Stimulated activated CD4-positive, alpha-beta T cell treated with anti-CD3 and anti-CD28 coated beads, Interleukin-4, amount 100 ng/mL, for 48 hours (primary cell): ENCODE measurements at places on chromosomes 13 and 19.
A peak's percentile ranks its signal among the peaks of the same experiment; 100 is the strongest.

GRCh38 chr19:35882114-35882832 lies 13.9 kb downstream of the APLP1 start:
- no peak for DNase-seq

GRCh38 chr19:3813473-3814392 lies 27.6 kb upstream of the MATK start:
- DNase-seq: no peak

GRCh38 chr13:36973621-36974295 lies 25.4 kb downstream of the ALG5 start:
- no peak for DNase-seq

DNA sequence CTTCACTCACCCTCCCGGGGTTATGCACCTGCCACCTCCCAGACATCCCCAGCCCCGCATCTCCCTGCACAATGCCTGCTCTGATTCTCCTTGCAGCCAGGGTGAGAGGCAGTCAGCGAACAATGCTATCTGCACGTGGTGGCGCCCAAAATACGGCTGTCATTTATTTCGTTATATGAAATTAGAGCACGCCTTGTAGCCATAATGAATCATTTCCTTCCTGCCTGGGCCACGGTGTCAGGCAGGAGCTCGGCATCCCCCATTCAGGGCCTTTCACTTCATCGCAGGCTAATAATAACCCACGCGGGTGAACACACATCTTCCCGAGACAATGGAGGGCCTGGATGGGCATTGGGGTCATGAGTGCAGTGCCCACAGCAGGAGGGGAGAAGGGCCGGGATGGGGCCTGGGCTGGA lies 143.8 kb upstream of the ZNF507 start:
- no peak for DNase-seq

DNA sequence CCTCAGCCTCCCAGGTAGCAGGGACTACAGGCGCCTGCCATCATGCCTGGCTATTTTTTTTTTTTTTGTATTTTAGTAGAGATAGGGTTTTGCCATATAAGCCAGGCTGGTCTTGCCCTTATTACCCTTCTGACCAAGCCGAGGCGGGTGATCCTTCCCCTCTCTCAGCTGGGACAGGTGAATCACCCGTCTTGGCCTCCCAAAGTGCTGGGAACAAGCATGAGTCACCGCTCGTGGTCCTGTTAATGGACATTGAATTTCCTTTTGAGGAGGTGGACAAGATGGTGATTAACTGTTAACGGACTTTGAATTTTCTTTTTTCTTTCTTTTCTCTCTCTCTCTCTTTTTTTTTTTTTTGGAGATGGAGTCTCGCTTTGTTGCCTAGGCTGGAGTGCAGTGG lies 10.6 kb downstream of the CD70 start:
- DNase-seq: no peak

DNA sequence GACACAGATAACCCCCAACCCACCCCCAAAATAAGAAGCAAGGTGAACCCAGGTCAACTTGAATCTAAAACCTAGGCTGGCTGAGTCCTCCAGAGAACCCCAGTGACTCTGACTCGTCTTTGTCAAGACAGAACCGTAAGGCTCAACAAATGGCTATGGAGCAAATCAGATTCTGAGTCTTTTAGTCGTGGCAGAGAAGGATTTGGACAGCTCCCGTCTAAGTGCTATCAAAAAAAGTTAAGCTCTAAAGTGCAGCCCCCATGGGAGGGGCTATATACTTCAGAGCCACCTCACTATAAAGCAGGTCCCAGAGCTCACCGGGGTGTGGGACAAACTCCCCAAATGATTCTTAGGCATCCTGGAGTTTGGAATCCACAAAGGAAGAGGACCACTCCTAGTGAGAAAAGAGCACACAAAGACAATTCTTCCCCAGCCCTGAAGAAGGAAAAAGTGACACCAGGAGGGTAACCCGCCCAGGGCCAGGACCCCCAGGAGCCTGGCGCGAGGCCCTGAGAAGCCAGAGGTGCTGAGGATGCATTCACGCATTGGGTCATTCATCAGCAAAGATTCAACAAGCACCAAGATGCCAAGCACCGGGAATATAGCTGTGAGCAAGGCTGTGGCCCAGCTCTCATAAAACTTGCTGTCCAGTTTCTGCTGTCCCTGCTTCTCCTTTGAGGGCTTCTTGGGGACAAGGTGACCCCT lies 25.4 kb upstream of the C13orf42 start:
- no peak for DNase-seq

GRCh38 chr13:90719461-90719860 lies 628.0 kb upstream of the MIR17HG start:
- DNase-seq: no peak

GRCh38 chr13:101579281-101579802 lies 126.9 kb downstream of the ITGBL1 start:
- no peak for DNase-seq

DNA sequence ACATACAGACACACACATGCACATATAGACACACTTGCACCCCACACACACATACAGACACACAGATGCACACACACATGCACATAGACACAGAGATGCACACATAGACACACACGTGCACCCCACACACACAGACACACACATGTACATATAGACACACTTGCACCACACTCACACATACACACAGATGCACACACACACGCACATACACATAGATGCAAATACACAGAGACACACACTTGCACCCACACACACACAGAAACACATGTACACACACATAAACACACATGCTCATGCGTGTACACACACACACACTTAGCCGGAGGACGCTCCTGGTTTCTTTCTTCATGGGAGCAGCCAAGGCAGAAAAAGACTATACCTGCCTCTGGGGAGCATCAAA lies 10.0 kb downstream of the COL4A2 start:
- DNase-seq: no peak

GRCh38 chr13:27728271-27728670 lies 64.0 kb upstream of the GSX1 start:
- no peak for DNase-seq

- DNase-seq: no peak
These were observed 206.7 kb upstream of the ARGLU1 start for GRCh38 chr13:106774621-106775020.

- no peak for DNase-seq
These were observed 54.9 kb upstream of the PTPRS start for GRCh38 chr19:5395556-5395955.

DNA sequence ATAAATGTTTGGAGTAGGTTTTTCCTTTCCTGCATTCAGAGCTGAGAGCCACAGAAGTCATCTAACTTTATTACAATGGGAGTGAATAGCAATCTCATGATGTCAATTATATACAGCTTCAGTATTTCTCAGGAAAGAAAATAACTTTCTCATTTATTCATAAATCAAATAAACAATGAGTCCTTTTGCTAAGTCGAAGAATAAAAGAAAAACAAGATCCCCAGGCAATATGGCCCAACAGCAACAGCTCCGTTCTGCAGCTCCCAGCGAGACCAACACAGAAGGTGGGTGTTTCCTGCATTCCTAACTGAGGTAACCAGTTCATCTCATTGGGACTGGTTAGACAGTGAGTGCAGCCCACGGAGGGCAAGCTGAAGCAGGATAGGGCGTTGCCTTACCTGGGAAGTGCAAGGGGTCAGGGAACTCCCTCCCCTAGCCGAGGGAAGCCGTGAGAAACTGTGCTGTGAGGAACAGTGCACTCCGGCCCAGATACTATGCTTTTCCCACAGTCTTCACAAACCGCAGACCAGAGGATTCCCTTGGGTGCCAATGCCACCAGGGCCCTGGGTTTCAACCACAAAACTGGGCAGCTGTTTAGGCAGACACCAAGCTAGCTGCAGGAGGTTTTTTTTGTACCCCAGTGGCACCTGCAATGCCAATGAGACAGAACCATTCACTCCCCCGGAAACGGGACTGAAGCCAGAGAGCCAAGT lies 128.2 kb downstream of the SLITRK1 start:
- DNase-seq: no peak

DNA sequence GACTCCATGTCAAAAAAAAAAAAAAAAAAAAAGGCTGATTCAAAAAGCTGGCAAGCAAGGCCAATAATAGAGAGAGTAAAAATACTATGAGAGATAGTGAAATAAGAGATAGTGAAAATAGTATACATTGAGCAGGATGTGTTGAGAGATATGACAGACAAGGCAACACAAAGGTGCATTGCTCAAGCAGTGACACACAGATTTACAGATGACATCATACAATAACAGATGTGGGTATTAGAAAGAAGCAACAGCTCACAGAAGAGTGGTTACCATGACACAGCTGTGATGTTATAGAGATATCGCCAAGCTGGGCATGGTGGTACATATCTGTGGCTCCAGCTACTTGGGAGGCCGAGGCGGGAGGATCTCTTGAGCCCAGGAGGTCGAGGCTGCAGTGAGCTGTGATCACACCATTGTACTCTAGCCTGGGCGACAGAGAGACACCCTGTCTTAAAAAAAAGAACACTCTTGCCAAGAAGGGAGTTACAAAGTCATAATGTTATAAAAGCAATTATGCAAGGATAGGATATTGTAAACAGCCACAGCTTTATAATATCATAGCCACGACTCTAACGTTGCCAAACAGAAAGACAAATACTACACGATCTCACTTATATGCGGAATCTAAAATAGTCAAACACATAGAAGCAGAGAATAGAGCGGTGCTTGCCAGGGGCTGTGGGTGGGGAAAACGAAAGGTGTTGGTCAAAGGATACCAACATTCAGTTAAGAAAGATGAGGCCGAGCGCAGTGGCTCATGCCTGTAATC lies 10.3 kb downstream of the TNFSF9 start:
- no peak for DNase-seq

DNA sequence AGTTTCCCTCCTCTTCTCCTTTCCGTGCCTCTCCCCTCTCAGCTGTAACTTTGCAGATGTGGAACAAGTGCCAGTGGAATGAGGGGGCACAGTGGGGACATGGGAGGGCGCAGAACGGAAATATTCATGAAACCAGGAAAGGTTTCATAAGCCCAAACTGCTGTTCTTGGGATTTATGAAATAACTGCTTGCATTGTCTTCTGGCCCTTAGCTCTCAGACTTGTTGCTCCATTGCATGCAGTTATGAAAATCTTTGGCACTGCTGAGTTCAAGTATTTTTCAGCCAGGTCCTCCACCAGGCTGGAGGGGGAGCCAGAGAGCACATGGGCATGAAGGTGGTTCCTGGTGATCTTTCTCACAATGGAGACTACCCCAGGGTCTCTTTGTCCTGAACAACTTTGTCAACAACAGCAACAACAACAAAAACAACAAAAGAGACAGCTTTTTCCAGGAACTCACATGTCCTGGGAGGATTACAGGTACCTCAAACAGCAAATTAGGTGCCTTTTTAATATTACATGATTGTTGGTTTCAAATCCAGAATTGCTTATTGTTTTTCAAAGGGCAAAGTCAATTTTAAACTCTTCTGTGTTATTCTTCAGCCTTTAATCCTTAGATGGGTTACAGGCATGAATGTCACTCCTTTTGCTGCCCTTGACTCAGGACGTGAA lies 1.5 kb downstream of the RGCC start:
- peak; percentile 50 for DNase-seq

- DNase-seq: no peak
These were observed 895.6 kb upstream of the SLC10A2 start for GRCh38 chr13:103961784-103962183.

DNA sequence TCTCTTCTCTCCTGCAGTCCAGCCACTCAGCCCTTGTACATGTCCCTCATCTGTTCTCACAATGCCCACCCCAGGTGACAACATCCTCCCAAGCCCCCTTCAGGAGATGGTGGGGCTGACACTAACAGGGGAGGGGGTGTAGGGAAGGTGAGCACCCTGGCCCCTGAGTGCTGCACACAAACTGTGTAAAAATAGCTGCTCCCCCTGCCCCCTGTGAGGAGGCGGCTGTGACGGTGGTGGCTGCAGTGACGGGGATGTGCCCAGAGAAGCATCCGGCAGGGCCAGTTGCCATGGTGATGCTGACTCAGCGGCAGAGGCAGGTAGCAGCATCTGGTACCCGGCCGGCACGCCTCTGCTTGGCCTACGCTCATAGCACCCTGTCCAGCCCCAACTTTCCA lies 13.0 kb upstream of the JUND start:
- peak; percentile 90 for DNase-seq

GRCh38 chr19:35205733-35206323 lies 22.7 kb downstream of the FAM187B start:
- DNase-seq: no peak

DNA sequence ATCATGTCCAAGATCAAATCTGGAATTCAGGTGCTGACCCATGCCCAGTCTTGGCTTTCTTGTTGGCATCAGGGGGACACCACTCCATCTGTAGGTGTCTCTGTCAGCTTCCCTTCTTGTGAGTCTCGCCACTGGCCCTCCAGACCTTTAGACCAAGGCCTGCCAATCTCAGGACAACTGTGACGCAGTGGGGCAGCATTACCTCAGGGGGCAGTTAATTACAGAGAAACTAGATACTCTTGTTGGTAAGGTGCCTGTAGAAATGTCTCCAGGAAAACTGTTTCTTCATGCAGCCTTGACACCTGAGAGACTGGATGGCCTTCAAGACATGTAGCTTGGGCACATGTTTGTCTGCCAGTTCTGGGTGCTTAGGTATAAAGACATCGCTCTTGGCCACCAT lies 46.7 kb upstream of the DACH1 start:
- DNase-seq: no peak

GRCh38 chr13:50306156-50306555 lies 290.9 kb downstream of the KCNRG start:
- DNase-seq: no peak

DNA sequence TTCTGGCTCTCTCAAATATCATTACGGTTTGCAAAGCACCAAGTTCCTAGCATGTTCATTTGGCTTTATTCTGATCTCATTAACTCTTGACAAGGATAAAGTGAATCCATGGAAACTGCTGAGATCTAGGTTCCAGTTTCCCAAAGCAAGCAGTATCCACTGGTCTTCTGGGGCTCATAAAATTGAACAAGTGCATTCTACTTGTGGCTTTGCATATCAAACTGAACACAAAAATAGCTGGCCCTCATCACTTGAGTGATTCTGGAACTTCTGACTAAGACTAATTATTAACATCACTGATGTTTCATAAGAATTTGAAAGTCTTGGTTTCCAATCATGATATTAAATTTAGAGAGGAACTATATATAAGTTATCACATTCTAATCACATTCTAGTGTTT lies 6.3 kb upstream of the KCTD12 start:
- no peak for DNase-seq

- no peak for DNase-seq
These were observed 30.3 kb downstream of the USPL1 start for GRCh38 chr13:30647824-30648521.

GRCh38 chr19:50693064-50693975 lies 26.3 kb downstream of the SHANK1 start:
- DNase-seq: no peak

GRCh38 chr19:8500158-8500557 lies 2.3 kb downstream of the PRAM1 start:
- DNase-seq: no peak
